PC-3 (cell line): ENCODE measurements at places on chromosomes 1 and 21. TPM values are rescaled to one million over a fixed set of nuclear protein-coding genes. Genes with fewer than 3 reads are reported as not detected.

GRCh38 chr1:240611619-240612480 lies at the start of gene GREM2:
GREM2 (minus strand) TSS chr1:240612155; CDS start chr1:240493475, 118,680 bp downstream.
- peak; percentile 40 for DNase-seq

- no peak for DNase-seq
These were observed 29.1 kb downstream of the TTC39A start for GRCh38 chr1:51301152-51301843.

- DNase-seq, result no peak
These were observed 714 bp downstream of the PYCR2 start for GRCh38 chr1:225923381-225923691.

GRCh38 chr21:28253338-28253737 lies 739.3 kb downstream of the LTN1 start:
- peak; percentile 62 for DNase-seq

GRCh38 chr1:162644986-162645314 lies 12.7 kb downstream of the DDR2 start:
- DNase-seq, result no peak

GRCh38 chr1:28449904-28450303 lies 55.9 kb upstream of the RCC1 start:
- peak; percentile 82 for DNase-seq

DNA sequence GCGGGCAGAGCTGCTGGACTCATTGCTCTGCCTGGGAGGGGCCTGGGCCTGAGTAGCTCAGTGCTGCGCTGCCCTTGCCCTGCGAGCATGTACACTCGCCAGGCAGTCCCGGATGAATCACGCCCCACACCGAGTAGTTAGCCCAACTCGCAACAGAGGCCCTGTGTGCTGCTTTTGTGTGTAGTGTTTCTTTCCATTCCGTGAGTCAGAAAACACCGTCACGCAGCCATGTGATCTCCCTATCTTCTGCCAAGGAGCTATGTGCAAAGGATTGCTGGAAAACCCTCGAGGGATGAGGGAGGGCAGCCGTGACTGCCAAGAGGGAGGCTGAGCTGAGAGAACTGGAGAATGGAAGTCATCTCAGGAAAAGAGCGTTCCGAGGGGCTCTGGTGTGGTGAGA lies 37.3 kb downstream of the NENF start:
- peak; percentile 99 for DNase-seq

LRIF1 gene
- total RNA-seq, result 12.6 and 18.1 TPM in 2 replicates

DNA sequence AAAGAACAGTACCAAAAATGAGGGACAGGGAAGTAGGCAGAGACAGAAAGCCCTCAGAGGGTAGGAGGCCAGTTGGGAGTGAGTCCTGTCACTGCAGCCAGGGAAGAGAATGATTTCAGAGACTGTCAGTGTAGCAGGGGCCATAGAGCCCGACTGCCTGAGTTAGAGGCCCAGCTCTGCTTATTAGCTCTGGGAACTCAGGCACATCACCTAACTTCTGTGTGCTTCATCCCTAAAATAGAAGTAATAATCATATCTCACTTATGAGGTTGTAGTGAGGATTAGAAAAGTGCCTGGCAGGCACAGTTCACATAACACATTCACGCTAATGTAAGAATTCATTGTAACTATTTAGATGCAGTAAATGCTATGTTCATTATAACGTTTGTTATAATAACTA lies 18.3 kb downstream of the NPL start:
- no peak for DNase-seq

KIRREL1 gene
- total RNA-seq, result 49.8 and 57.1 TPM in 2 replicates

- no peak for DNase-seq
These were observed 83.7 kb upstream of the CTTNBP2NL start for GRCh38 chr1:112312315-112312714.

GRCh38 chr1:201506557-201507359 lies at the start of gene CSRP1:
CSRP1 (minus strand) TSS chr1:201507123; CDS start chr1:201496303, 10,820 bp downstream.
- peak; percentile 74 for DNase-seq

- no peak for DNase-seq
These were observed 40.2 kb upstream of the ZNF124 start for GRCh38 chr1:247212012-247212411.

- no peak for DNase-seq
These were observed 30.1 kb upstream of the PCBP3 start for GRCh38 chr21:45613396-45613795.

- no peak for DNase-seq
These were observed 43.5 kb downstream of the STYXL2 start for GRCh38 chr1:167137332-167137781.

DNA sequence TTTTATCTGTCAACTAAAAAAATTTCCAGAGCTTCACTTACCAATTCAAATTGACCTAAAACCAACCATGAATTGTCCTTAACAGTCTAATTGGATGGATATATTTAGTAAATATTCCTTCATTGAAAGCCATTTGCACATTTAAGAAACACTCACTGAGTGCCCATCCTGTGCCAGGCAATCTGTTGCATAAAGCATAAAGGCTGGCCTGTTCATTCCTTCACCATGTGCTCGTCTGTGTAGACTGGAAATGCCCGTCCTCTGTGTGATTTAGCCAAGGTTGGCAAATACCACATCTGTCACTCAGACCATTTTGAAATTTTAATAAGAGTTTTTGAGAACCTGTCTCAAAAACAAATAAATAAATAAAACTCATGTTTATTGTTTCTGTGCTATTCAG lies 57.1 kb downstream of the ZNF684 start:
- DNase-seq, result no peak

DNA sequence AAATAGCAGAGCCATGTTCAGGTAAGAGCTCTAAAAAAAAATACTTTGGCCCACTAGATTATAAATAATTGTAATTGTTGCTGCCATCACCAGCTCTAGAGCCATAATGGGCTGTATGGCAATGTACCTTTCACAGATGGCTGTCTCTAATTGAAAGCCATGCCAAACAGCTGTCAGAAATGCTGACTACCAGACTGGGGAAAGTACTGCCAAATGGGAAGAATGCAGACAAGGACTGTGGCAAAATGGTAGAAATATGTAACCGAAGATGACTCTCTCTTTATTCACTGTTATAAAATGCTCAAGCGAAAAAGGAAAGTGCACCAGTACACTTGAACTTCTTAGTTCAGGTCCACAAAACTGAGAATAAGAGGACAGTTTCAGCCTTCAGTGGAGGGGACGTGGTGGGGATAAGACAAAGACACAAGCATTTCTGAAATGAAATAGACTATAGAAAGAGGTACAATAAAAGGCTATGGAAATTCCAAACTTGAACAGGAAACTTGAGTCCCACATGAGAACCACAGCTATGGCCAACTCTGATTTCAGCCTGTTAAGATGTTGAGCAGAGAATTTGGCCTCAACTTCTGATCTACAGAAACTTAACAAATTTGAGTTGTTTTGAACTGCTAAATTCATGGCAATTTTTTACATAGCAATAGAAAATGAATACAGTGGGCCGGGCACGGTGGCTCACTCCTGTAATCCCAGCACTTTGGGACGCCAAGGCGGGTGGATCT lies 46.5 kb upstream of the LPGAT1 start:
- no peak for DNase-seq

GRCh38 chr1:245108909-245109308 lies 45.9 kb upstream of the KIF26B start:
- peak; percentile 41 for DNase-seq

DNA sequence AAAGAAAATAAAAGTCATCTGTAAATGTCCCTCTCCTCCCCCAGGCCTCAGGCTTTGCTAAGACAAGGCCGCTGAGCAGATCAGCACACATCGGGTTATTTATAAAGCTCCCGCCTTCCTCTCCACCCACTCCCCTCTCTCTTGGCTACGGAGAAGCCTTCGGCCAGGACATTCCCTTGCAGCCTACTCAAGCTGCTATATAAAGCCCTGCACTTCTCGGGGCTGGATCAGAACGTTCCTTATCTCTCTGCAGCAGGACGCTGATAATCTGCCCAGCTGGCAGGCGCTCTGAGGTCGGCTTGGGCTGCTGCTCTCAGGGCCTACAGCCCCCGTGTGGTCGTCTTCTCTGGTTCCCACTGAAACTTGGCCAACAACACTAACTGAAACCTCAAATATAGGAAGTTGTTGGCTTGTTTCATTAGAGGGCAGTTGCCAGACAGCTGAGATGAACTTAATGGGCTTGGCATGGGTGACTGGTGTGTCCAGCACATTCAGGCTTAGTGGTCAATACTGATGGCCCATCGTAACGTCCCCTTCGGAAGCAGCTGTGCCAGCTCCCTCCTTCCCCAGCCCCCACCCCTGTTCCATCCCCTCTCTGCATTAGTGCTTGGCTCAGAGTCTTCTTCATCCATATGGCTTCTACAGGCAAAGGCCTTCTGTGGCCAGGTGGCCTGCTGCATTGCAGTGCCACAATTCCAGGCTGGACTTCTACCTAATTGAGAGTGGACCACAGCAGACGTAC lies 64.6 kb downstream of the IER5 start:
- no peak for DNase-seq

FCGR3B gene
- not detected in 2 replicates for total RNA-seq

- no peak for DNase-seq
These were observed 28.7 kb upstream of the BACE2 start for GRCh38 chr21:41139275-41139674.

DNA sequence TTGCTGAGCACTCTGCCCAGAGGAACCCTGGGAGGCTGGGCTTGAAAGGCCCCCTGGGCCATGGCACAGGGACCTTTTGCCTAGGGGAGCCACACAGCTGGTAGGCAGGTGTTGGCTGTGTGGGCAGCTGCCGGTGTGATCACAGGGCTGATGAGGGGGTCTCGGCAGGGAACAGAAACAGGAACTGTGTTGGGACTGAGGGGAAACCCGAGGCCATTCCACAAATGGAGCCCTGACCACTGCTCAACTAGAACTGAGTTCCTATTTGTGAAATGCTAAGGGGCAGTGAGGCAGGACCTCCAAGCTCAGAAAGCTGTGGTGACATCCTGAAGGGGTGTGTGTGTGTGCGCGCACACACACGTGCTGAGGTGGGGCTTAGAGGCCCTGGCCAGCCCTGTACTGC lies 6.4 kb upstream of the THEM5 start:
- no peak for DNase-seq

GRCh38 chr1:17958704-17959103 lies 148.9 kb upstream of the IGSF21 start:
- no peak for DNase-seq

ADAR gene
- total RNA-seq, result 129 and 136 TPM in 2 replicates
